ENCODE measurements at places on chromosomes 7 and 10. TPM values are rescaled to one million over a fixed set of nuclear protein-coding genes. Genes with fewer than 3 reads are reported as not detected.
A peak's percentile ranks its signal among the peaks of the same experiment; 100 is the strongest.

The ASB15 gene
- total RNA-seq = not detected

The CNPY1 gene
- total RNA-seq = not detected

GRCh38 chr7:19113855-19114550, 3.4 kb downstream of the TWIST1 start:
- peak overlapping the region; percentile 82 for H3K4me3 ChIP-seq
- peaks cover 17% of the 10 kb centered on the region for H3K36me3 ChIP-seq
- peaks cover 29% of the 10 kb centered on the region for H3K4me1 ChIP-seq
- no peak for DNase-seq

GRCh38 chr10:64773357-64773756, 1252.2 kb downstream of the REEP3 start:
- H3K4me1 ChIP-seq = no peaks in the 10 kb centered on the region
- no peak overlapping the region for H3K27ac ChIP-seq
- DNase-seq = no peak

DNA sequence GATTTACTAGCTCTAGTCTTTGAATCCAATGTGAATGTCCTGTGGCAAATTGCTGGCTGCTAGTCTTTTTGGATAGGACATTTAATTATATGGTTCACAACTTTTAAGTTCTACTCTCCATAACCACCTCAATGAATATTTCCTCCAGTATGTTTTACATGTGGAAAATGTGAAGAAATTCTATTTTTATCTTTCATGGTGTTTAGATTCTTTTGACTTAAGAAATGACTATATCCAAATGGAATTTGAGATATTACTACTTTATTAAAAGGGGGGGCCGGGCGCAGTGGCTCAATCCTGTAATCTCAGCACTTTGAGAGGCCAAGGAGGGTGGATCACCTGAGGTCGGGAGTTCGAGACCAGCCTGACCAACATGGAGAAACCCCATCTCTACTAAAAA, 202.0 kb downstream of the ARL4A start:
- H3K27me3 ChIP-seq = no peaks in the 10 kb centered on the region
- DNase-seq = no peak
- H3K4me1 ChIP-seq = no peaks in the 10 kb centered on the region
- H3K4me3 ChIP-seq = no peak overlapping the region

DNA sequence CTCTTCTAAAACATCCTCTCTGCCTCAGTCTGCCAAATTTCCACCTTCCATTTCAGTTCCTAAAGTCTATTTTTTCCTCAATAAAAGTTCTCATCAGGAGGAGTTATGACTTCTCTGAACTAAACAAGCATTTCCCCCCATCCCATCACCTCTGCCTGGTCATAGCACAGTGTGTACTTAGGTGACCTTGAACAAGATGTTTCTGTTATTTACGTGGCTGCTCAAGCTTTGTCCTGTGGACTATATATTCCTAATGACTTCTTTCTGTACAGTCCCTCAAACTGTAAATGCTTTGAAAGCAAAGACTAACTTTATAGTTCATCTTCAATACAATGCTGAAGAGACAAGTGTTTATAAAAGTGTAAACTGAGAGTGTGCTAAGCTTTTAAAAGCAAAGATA, 166.9 kb downstream of the CPEB3 start:
- H3K4me1 ChIP-seq = peaks cover 33% of the 10 kb centered on the region
- H3K27me3 ChIP-seq = no peaks in the 10 kb centered on the region
- H3K27ac ChIP-seq = no peak overlapping the region
- H3K4me3 ChIP-seq = peak overlapping the region; percentile 4
- H3K36me3 ChIP-seq = no peaks in the 10 kb centered on the region
- DNase-seq = no peak

GRCh38 chr10:120827251-120827875, 23.8 kb upstream of the WDR11 start:
- no peak for DNase-seq
- H3K4me3 ChIP-seq = no peak overlapping the region
- H3K4me1 ChIP-seq = peaks cover 13% of the 10 kb centered on the region
- peaks cover 7% of the 10 kb centered on the region for H3K27me3 ChIP-seq
- H3K27ac ChIP-seq = no peak overlapping the region
- no peaks in the 10 kb centered on the region for H3K36me3 ChIP-seq

All from type B pancreatic cell (in vitro differentiated cells).